ENCODE measurements at places on chromosomes 7 and 10.

DNA sequence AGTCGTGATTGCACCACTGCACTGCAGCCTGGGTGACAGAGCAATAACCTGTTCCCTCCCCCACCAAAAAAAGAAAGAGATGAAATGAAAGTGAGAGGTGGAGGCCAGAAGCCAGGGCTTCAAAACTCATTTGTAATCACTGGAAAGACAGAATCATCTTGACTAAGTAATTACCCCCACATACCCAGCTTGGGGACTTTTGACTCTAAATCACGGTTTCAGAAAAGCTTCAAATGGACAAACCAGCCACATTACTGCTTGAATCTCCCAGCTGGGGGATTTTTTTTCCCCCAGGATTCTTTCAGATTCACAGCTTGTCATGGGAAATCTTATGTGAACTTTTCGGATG is 361.0 kb downstream of the FRMD4A start:
- DNase-seq, result no peak

- peak; percentile 52 for DNase-seq
Observed at GRCh38 chr7:48518092-48518491, 346.8 kb downstream of the ABCA13 start.

DNA sequence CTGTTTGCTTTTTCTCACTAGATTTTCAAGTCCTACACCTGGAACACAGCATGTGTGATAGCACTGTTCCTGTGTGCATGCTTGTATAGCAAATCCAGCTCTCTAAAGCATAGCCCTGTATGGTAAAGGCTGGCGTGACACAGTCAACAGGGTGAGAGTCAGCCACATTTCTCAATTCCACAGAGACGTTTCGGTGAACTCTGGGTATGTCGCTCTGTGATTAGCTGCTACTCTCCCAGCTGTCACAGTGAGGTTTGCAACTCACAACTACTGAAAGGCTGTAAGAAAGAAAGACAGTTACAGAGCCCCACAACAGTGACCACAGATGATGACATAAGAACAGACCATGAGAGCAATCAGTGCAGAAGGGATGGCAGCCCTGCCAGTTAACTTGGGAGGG is 170.6 kb upstream of the IMMP2L start:
- peak; percentile 15 for DNase-seq

GRCh38 chr10:132030898-132031463 is 34.8 kb upstream of the JAKMIP3 start:
- DNase-seq, result no peak

DNA sequence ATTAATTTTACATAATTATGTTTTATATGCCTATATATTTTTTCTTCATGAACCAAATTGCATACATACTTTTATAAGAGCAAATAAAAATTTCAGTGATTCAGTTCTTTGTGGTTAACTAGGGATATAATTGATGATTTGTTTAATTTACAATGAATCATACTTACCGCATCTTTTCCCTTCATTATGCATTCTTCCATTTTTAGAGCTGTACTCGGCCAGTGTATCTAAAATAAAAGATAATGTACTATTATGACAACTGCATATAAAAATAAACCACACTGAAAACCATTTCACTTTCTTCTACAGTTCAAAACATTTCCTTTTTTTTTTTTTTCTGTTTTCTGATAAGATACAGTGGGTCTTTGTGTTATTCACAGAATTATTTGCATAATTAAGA is 179.9 kb downstream of the SEMA3E start:
- DNase-seq, result peak; percentile 47

DNA sequence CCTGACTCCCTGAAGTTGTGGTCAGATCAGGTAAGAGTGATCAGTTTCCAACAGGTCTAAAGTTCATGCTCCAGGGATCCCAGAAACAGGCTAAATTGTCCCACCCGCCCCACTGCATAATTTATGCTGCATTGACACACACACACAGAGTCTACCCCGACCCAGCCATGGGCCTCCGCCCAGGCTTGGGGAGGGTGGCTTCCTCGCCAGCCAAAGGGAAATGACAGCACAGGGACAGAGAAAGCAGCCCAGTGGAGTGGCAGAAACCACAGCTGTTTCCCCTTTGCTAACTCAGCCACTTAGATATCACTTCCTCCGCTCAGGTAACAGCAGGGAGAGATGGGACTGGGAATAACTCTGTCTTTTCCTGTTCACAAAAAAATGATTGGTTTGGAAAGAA is 9.4 kb downstream of the SH3PXD2A start:
- no peak for DNase-seq

Data from LHCN-M2 (cell line).